ENCODE measurements at places on chromosomes 12 and 14.

- DNase-seq: no peak
These were observed 109.3 kb downstream of the ETV6 start for GRCh38 chr12:11758510-11759493.

GRCh38 chr12:59595883-59596540 is at the start of gene SLC16A7:
TSS of gene SLC16A7 (plus strand) at chr12:59596029. CDS start at chr12:59704802, 108,773 bp downstream.
- DNase-seq: peak; percentile 93

DNA sequence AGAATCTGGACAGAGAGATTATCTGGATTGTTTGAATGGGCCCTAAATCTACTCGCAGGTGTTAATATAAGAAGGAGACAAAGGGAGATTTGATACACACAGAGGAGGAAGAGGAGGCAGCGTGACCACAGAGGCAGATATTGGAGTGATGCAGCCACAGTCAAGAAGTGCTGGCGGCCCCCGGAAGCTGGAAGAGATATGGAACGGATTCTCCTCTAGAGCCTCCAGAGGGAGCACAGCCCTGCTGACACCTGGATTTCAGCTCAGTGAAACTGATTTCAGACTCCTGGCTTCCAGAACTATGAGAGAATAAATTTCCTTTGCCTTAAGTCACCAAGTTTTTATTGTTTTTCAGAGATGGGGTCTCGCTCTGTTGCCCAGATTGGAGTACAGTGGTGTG is 9.2 kb upstream of the TC2N start:
- DNase-seq: no peak

GRCh38 chr12:2260441-2260840 is 207.7 kb downstream of the CACNA1C start:
- no peak for DNase-seq

- peak; percentile 91 for DNase-seq
These were observed 34.2 kb downstream of the RTRAF start for GRCh38 chr14:52023518-52023917.

DNA sequence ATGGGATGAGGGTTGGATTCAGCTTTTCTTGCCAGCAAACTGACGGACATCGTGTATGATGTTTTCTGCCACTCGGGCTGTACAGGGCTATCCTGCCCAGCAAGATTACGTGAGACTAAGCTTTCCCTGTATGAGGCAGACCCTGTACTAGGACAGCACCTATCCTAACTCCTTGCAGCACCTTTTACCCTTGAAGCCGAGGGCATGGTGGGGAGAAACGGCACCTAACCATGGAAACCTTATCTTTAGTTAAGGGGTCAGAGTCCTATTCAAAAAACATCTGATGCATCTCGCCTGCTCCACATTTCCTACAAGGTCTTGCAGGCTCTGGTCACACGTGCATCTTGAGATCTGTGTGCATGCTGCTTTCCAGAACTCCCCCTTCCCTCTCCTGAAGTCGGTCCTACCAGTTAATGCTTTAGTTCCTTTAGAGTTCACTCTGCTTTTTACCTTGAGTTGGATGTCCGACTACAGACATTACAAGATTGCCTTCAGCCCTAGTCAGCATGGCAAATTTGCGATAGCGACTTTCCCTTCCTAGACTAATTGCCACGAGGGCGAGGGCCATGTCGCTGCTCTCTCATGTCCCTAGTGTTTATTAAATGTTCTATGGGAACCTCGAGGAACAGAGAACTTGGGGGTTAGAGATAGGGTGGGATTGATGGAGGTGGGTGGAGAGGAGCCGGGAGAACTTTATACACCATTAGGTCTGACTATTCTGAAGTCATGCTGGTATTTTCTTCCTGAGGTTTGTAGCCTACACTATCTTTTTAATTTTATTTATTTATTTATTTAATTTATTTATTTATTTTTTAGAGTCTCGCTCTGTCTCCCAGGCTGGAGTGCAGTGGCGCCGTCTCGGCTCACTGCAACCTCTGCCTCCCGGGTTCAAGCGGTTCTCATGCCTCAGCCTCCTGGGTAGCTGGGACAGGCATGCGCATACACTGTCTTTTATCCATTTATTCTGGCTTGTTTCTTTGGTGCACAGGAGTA is 6.6 kb downstream of the RAN start:
- DNase-seq: no peak

- DNase-seq: peak; percentile 50
These were observed 13.9 kb downstream of the JDP2 start for GRCh38 chr14:75441728-75442127.
